Lower lobe of right lung (tissue), 2 donors: ENCODE measurements at places on chromosomes 7 and 10. TPM values are rescaled to one million over a fixed set of nuclear protein-coding genes. Genes with fewer than 3 reads are reported as not detected.

The MYOF gene
- total RNA-seq = 127 TPM

The TAS2R41 gene
- total RNA-seq = not detected

The STEAP1B gene
- 1.5 TPM for total RNA-seq

The VPS37D gene
- total RNA-seq = 1.3 TPM

The GPR85 gene
- 4.5 TPM for total RNA-seq

The BAIAP2L1 gene
- 21.1 TPM for total RNA-seq

The UPK3B gene
- 16.6 TPM for total RNA-seq

The ADRB1 gene
- total RNA-seq = 35.6 TPM

The MYL10 gene
- total RNA-seq = not detected

The TRAPPC14 gene
- total RNA-seq = 24.3 TPM

The GTF2I gene
- 214 TPM for total RNA-seq

The POM121C gene
- 35.7 TPM for total RNA-seq

The GNGT1 gene
- not detected for total RNA-seq

The NEUROG3 gene
- total RNA-seq = not detected

The FKBP6 gene
- 0.47 TPM for total RNA-seq

The TBX20 gene
- total RNA-seq = 0.65 TPM

The INMT gene
- total RNA-seq = 249 TPM

The ARHGAP22 gene
- total RNA-seq = 9.6 TPM

The SFTPD gene
- total RNA-seq = 630 TPM

The TCERG1L gene
- not detected for total RNA-seq

The CCDC172 gene
- not detected for total RNA-seq

The CALML5 gene
- total RNA-seq = not detected

The CPN1 gene
- not detected for total RNA-seq

The LIPM gene
- not detected for total RNA-seq

The HOXA7 gene
- 2.2 TPM for total RNA-seq

The VWDE gene
- total RNA-seq = 0.53 TPM

The NUTM2E gene
- not detected for total RNA-seq

The CLRN3 gene
- total RNA-seq = not detected

The C7orf33 gene
- not detected for total RNA-seq

The TDRD1 gene
- 0.09 TPM for total RNA-seq

The ADARB2 gene
- total RNA-seq = 0.80 TPM

The PCDH15 gene
- total RNA-seq = 2.1 TPM

The IRF5 gene
- 46.0 TPM for total RNA-seq

The RNLS gene
- total RNA-seq = 9.6 TPM

The PLPP4 gene
- not detected for total RNA-seq

The CDC123 gene
- 43.7 TPM for total RNA-seq

The EPO gene
- total RNA-seq = not detected

The ANXA8L1 gene
- total RNA-seq = 15.7 TPM

The ZNF786 gene
- total RNA-seq = 5.4 TPM

The PAX4 gene
- not detected for total RNA-seq

The RARRES2 gene
- total RNA-seq = 144 TPM

The VAX1 gene
- not detected for total RNA-seq

The FAM131B gene
- total RNA-seq = 0.53 TPM

The ANKRD30A gene
- total RNA-seq = not detected

The DNAJC1 gene
- 32.5 TPM for total RNA-seq

The GLRX3 gene
- 45.9 TPM for total RNA-seq

The CHN2 gene
- 14.2 TPM for total RNA-seq

The HHEX gene
- total RNA-seq = 19.5 TPM

The MLXIPL gene
- total RNA-seq = 10.7 TPM

The KRIT1 gene
- total RNA-seq = 49.0 TPM

The AOAH gene
- 29.2 TPM for total RNA-seq

The ANKRD7 gene
- not detected for total RNA-seq

The ETV1 gene
- total RNA-seq = 89.0 TPM

The CDHR1 gene
- total RNA-seq = 0.24 TPM

The TAS2R3 gene
- total RNA-seq = 1.4 TPM

The PANK1 gene
- 8.2 TPM for total RNA-seq

The OR2A5 gene
- not detected for total RNA-seq

The AKR1D1 gene
- total RNA-seq = not detected
